ENCODE measurements at places on chromosomes 1 and 21.

GRCh38 chr1:162328512-162328911 lies 48.1 kb downstream of the SPATA46 start:
- DNase-seq: no peak

DNA sequence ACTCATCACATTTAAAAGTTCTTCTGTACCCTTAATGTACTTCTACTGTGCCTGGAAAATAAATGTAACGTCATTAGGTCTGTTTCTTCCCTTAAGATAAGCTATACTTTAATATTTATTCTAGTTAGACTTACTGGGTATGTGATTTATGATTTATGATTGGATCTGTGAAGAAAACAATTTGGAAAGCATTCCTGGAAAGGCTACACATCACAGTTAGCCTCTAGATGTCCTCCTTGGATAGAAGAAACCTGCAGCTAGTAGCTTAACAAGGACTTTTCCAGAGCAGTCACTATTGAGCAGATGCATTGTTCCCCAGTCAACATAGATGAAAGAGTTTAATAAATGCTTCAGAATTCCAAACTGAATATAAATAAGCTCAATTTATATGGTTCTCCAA lies 22.2 kb upstream of the ABL2 start:
- no peak for DNase-seq

DNA sequence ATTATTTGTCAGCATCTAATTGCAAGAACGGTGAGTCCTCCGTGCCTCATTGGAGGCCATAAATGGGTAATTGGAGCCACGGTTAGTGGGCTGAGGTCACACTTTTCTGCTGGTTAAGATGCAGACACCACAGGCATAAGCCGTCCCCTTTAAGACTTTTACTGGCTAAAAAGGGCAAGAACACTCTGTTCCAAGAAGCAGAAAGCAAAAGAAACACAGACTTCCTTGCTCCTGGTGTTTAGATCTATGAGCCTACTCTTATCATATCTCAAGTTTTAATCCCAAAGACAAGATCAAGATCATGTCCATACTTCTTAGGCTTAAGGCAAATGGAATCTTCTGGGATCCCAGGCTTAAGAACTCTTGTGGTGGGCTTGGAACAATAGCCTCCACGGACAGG lies 17.3 kb upstream of the GJA5 start:
- DNase-seq: no peak

GRCh38 chr1:176073524-176074157 lies 133.4 kb downstream of the COP1 start:
- DNase-seq: no peak

DNA sequence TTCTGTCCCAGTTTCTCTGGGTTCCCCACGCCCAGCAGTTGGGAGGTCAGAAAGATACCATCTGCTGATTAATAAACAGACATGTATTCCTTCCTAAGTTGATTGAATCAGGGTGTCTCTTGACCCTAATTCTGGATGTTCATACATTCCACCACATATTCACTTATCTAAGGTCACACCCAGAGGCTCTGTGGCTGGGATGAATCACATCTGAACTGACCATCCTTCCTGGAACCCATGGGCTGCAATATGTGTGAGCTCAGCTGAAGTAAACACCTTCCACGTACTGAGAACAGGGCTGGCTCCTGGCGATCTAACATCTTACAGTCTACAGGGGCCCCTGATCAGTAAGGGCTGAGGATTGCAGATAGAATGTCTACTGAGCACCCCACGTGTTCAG lies 20.5 kb upstream of the TRABD2B start:
- DNase-seq: no peak

- DNase-seq: no peak
These were observed 411.9 kb downstream of the NTNG1 start for GRCh38 chr1:107552781-107553180.

DNA sequence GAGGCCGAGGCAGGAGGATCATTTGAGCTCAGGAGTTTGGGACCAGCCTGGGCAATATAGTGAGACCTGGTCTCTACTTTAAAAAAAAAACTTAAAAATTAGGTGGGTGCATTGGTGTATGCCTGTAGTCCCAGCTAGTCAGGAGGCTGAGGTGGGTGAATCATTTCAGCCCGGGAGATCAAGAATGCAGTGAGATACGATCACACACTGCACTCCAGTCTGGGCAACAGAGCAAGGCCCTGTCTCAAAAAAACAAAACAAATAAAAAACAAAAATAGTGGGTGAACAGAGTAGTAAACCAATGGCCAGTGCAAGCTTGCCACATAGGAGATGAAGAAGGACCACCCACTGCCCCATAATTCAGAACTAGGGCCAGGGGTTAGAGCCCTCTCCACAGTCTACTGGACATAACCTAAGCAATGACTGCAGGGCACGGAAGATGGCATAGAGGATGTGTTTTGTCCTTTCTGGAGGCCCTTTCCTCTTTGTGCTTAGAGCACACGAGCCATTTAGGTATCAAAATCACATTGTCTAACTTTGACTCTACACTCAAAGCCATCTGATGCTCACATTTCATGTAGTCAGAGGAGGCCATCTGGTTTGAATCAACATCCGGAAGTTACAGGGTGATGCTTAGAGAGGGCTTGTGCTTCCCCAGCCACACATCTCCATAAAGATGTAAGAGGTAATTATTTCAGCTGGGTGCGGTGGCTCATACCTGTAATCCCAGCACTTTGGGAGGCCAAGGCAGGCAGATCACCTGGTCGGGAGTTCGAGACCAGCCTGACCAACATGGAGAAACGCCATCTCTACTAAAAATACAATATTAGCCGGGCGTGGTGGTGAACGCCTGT lies 12.6 kb downstream of the CD2 start:
- DNase-seq: no peak

GRCh38 chr1:154802336-154802969 lies 67.6 kb downstream of the KCNN3 start:
- no peak for DNase-seq

- DNase-seq: no peak
These were observed 93.2 kb upstream of the AJAP1 start for GRCh38 chr1:4561205-4561604.

- DNase-seq: no peak
These were observed 88.1 kb upstream of the C1orf21 start for GRCh38 chr1:184298440-184299405.

GRCh38 chr1:159067699-159068621 lies 8.6 kb downstream of the AIM2 start:
- no peak for DNase-seq

GRCh38 chr1:22804969-22805671 lies 94.5 kb downstream of the EPHB2 start:
- DNase-seq: no peak

- no peak for DNase-seq
These were observed 13.9 kb downstream of the PHGDH start for GRCh38 chr1:119725626-119726025.

- no peak for DNase-seq
These were observed 137.6 kb downstream of the ZMYM4 start for GRCh38 chr1:35406103-35406502.

DNA sequence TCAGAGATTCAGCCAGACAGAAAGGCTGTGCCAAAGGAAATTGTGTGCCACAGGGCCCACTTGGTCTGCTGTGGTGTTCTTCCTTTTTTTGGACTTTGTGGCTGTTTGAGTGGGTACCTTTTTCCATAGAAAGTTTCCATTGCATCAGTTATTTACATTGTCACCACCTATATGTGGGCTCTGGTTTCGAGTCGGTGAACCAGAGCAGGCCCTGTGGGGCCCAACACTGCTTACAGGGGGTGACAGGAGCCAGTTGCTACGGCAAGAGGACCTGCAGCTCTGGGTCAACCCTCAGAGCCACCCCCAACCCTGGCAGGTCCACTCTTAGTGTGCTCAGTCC lies 157.0 kb upstream of the EDN2 start:
- DNase-seq: no peak

GRCh38 chr1:1917995-1918900 lies 831 bp downstream of the TMEM52 start:
- DNase-seq: no peak

GRCh38 chr1:16048573-16049189 lies 5.1 kb downstream of the CLCNKB start:
- peak; percentile 30 for DNase-seq

DNA sequence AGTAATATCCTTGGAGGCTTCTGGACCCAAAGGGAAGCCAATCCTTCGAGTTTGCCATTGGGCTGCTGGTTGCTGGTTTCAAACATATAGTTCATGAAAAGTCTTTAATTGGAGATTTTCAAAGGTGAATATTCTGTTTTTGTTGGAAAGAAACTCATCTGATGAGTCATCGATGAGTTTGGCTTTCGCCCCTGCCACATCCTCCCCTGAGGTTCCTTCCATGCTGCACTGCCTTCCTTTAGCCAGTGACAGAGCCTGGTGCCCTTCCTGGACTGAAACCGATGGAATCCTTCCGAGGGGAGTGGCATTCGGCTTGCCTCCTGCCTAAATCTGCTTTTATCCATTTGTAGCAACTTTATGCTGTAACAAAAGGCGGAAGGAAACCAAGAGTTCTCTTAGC lies 550.0 kb downstream of the KIF26B start:
- DNase-seq: no peak

All from stimulated activated CD8-positive, alpha-beta memory T cell treated with anti-CD3 and anti-CD28 coated beads, Interleukin-4, amount 100 ng/mL, for 24 hours (primary cell).